Cardiac muscle cell (in vitro differentiated cells and primary cell): ENCODE measurements at places on chromosomes 7 and 10.

- no peak for DNase-seq
Measured at GRCh38 chr10:124719213-124719851, 24.8 kb downstream of the FAM53B start.

- no peak for DNase-seq
Measured at GRCh38 chr7:104661575-104661974, 333.2 kb downstream of the LHFPL3 start.

GRCh38 chr10:13349463-13350274, 1.6 kb upstream of the SEPHS1 start:
- peak; percentile 69 for DNase-seq

- DNase-seq, result no peak
Measured at GRCh38 chr10:78868048-78868447, 200.7 kb upstream of the ZMIZ1 start.

GRCh38 chr7:132857031-132857430, 224.9 kb downstream of the CHCHD3 start:
- no peak for DNase-seq

- no peak for DNase-seq
Measured at GRCh38 chr7:157488281-157488680, 151.5 kb downstream of the DNAJB6 start.

GRCh38 chr7:11469028-11469745, 362.8 kb downstream of the THSD7A start:
- no peak for DNase-seq

- peak; percentile 29 for DNase-seq
Measured at GRCh38 chr10:98340261-98340939, 72.4 kb upstream of the LOXL4 start.

DNA sequence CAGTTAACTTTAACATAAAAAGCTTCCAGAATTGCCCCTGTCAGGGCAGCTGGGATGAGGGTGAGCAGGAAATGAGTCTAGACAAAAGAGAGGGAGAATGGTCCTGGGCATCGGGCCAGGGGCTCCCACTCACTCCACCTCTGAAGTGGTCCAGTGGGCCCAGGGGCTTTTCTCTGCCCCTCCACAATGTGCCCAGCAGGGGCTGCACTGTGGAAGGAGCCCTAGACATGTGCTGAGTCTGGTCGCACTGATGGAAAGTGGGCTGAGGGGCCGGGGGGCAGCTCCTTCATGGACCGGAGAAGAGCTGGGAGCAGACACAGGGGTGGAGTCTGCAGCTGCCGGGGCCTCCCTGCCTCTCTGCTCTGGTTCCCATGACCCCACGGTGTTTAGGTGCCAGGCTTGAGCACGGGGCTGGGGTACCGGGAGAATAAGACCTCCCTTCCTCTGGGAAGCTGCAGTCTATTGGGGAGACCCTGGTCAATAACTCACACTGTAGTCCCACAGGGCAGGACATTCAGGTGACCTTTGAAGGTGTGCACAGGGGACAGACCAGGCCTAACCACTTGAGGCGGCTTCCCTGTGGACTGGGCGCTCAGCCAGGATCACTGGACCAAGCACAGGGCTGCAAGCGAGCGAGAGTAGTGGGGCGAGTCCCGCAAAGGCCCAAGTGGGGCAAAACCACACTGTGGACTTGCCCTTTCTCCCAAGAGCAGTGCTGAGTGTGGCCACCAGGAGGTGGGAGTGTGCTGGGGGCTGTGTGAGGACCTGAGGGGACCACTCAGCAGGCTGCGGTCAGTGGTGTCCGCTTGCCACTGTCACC, 6.1 kb downstream of the ADCY1 start:
- DNase-seq, result no peak

GRCh38 chr7:95298091-95298490, 26.2 kb downstream of the PON1 start:
- DNase-seq, result no peak

GRCh38 chr10:77825965-77826364, 100.6 kb downstream of the DLG5 start:
- DNase-seq, result no peak

- DNase-seq, result peak; percentile 28
Measured at GRCh38 chr10:80259405-80259871, 30.0 kb downstream of the MAT1A start.

DNA sequence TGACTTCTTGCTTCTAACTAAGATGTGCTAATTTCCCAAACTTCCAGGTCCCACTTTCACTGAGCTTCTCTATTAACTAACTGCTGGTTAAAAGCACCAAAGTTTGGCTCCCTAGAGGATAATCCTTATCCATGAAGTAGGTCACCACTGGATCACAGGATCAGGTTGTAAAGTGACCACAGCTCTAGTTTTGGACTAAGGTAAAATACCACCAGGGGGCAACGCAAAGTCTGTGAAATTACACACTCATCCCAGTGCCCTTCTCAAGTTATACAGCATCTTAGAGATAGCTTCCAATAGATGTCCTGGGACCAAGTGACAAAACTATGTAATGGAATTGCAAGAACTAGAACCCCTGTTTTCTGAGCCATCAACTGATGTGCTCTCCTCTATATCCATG, 116.4 kb upstream of the ASAH2 start:
- peak; percentile 55 for DNase-seq

DNA sequence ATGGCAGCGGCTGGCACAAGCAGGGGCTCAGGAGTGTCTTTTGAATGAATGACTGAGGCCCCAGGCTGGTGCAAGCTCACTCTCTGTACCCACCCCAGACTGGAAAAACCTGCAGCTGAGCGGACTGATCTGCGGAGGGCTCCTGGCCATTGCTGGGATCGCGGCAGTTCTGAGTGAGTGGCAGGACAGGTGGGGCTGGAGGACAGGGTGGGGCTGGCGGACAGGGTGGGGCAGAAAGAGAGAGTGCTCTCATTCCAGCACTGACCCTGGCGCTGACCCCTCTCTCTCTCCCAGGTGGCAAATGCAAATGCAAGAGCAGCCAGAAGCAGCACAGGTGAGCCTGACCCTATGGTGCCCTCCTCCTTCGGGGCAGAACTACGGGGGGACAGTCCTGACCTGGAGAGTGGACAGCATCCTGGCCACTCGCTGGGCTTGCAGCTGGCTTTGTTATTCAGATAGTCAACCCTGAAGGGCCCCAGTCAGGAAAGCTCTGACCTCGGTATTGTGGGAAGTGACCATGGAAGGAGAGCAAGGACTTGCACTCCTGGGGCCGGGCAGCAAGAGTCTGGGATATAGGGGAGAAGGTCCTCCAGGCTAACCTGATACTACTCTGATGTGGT, 4.1 kb downstream of the FXYD4 start:
- DNase-seq, result no peak

DNA sequence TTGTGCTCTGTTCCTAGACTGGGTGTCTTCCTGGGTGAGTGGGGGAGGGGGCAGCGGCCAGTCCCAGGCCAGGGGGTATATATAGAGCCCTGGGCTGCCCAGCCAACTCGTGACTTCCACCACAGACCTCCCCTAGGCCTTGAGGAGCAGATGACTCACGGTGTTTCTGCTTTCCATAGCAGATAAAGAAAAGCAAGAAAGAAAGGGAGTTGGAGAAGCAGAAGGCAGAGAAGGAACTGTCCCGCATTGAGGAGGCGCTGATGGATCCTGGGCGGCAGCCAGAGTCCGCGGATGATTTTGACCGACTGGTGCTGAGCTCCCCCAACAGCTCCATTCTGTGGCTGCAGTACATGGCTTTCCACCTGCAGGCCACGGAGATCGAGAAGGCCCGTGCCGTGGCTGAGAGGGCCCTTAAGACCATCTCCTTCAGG, 10.1 kb downstream of the CALHM2 start:
- peak; percentile 94 for DNase-seq

GRCh38 chr10:2620827-2621521, 446.4 kb upstream of the PFKP start:
- DNase-seq, result no peak

- peak; percentile 55 for DNase-seq
Measured at GRCh38 chr10:121080281-121080891, 229.2 kb downstream of the WDR11 start.

DNA sequence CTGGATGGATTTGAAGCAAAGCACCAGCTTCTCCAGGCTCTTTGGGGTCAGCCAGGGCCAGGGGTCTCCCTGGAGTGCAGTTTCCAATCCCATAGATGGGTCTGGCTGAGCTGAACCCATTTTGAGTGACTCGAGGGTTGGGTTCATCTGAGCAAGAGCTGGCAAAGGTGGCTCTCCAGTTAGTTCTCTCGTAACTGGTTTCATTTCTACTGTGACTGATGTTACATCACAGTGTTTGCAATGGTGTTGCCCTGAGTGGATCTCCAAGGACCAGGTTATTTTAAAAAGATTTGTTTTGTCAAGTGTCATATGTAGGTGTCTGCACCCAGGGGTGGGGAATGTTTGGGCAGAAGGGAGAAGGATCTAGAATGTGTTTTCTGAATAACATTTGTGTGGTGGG, 14.2 kb downstream of the LEP start:
- DNase-seq, result no peak

DNA sequence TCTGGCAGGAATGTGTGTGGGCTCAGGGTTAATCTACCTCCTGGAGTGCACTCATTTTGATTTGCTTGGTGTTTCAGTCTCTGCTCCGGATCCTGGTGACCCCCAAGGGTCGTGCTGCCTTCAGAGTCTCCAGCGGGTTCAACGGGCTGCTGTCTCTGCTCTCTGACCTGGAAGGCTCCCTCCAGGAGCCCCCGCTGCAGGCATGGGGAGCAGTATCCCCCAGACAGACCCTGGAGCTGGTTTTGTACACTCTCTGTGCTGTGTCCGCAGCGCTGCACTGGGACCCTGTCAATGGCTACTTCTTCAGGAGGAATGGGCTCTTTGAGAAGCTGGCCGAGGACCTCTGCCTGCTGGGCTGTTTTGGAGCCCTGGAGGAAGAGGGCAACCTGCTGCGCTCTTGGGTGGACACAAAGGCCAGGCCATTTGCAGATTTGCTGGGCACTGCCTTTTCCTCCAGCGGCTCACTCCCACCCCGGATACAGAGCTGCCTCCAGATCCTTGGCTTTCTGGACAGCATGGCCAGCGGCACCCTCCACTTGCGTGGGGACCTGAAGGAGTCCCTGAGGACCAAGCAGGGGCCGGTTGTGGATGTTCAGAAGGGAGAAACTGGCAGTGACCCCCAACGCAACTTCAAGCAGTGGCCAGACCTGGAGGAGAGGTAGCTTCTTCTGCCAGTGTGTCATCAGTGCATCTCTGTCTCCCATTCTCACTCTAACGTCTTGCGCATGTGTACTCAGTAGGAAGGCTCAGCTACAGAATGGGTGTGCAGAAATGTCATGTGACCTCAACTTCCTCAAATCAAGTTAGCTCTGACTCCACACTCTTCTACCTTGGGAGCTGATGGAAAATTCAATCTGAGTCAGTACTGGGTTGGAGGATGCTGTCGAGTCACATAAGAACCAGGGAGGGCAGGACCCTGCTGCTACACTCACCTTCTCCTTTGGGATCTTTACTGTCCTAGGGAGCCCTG, 58.5 kb downstream of the WDFY4 start:
- no peak for DNase-seq
